D721Med (cell line): ENCODE measurements at places on chromosomes 12 and 14.

DNA sequence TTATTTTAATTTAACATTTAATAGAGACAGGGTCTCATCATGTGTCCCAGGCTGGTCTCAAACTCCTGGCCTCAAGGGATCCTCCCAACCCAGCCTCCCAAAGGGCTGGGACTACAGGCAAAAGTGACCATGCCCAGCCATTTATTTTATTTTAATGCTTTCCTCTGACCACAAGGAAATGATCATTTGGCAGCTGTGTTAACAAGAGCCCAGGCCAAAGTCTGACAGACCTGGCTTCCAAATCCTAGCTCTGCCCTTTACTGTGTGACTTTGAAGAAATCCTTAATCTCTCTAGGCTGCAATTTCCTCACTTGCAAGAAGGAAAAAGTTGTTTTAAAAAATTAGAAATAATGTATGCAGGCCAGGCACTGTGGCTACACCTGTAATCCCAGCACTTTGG lies 16.7 kb upstream of the GCH1 start:
- DNase-seq: no peak

GRCh38 chr12:53696655-53697331 lies 20.9 kb upstream of the ATP5MC2 start:
- DNase-seq: no peak

DNA sequence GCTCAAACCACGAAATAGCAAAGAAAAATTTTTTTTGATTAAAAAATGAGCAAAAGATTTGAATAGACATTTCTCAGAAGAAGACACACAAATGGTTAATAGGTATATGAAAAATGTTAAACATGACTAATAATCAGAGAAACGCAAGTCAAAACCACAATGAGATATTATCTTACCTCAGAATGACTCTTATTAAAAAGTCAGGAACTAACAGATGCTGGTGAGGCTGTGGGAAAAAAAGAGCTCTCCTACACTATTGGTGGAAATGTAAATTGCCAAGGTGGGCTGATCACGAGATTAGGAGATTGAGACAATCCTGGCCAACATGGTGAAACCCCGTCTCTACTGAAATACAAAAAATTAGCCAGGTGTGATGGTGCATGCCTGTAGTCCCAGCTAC lies 315.5 kb upstream of the FLRT2 start:
- DNase-seq: no peak

DNA sequence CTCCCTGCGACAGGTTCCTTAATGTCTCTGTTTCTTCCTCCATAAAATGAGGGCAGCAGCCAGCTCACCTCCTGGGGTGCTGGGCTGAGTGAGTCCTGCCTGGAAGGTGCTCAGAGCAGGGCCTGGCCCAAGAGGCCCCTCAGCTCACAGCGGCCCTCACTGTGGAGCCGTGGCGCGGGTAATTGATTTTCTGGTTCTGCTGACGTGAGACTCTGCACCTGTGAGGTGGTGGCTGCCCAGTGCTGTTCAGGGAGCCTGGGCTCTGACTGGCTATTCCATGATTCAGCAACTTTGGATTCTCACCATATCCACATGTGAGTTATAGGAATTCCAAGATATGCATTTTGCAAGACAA lies 266.6 kb downstream of the ADGRD1 start:
- no peak for DNase-seq

DNA sequence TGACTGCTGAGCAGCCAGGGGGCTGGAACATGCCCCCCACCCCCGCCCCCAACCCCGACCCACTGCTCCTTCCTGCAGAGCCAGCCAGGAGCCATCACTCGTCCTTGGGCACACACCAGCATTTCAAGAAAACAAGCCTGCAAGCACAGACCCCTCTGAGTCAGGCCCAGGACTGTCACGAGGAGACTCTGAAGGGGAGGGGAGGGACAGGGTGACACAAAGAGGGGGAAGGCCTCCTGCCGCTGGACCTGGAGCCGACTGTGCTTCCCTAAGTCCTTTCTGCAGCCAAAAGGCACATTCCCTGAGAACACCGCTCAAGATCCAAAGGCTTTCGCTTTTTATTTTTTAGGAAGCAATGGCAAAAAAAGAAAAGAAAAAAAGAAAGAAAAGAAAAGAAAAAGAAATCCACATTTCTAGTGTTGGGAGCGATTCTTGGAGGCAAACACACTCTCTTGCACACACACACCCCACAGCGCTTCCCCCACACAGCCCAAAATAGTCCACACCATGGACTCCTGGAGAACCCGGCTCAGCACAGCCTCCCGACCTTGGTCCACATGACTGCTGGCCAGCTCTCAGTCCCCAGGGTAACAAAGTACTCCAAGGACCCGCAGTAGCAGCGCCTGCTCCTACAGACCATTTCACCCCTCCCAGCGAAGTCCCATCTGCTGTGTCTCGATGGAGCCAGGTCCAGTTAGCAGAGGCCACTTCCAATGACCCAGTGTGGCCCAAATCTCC lies 101.7 kb downstream of the DPF3 start:
- DNase-seq: no peak

- no peak for DNase-seq
Measured at GRCh38 chr14:101005447-101005846, 101.9 kb upstream of the RTL1 start.
